Activated naive CD8-positive, alpha-beta T cell treated with anti-CD3 and anti-CD28 coated beads, Interleukin-2, amount 10 ng/mL, durations not matched to agents 7 days and 5 days (primary cell): ENCODE measurements at places on chromosomes 16 and 17. TPM values are rescaled to one million over a fixed set of nuclear protein-coding genes. Genes with fewer than 3 reads are reported as not detected.

GRCh38 chr17:58488428-58488890 is 251 bp upstream of the HSF5 start:
- DNase-seq, result no peak
- H3K27me3 ChIP-seq, result no peaks in the 10 kb centered on the region
- peaks cover 5% of the 10 kb centered on the region for H3K4me1 ChIP-seq
- no peak overlapping the region for H3K4me3 ChIP-seq

TMEM100 gene
- not detected for total RNA-seq

KRTAP4-6 gene
- total RNA-seq, result not detected

DNA sequence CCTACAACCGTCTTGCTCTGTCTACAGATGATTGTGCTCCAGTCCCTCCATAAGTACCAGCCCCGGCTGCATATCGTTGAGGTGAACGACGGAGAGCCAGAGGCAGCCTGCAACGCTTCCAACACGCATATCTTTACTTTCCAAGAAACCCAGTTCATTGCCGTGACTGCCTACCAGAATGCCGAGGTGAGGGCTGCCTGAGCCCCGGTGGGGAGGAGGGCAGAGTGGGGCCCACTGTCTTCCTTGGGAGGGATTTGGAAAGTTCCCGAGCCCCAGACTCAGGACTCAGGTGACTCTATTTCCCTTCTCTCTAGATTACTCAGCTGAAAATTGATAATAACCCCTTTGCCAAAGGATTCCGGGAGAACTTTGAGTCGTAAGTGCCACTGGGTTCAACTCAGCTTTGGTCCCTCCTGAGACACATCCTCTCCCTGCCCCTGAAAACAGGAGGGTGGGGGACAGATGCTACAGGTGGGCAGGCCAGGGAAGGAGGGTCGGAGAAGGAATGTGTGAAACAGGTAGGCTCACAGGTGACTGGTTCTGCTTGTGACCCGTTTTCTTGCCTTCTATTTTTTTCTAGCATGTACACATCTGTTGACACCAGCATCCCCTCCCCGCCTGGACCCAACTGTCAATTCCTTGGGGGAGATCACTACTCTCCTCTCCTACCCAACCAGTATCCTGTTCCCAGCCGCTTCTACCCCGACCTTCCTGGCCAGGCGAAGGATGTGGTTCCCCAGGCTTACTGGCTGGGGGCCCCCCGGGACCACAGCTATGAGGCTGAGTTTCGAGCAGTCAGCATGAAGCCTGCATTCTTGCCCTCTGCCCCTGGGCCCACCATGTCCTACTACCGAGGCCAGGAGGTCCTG is 11.4 kb downstream of the TBX21 start:
- H3K4me3 ChIP-seq, result no peak overlapping the region
- peaks cover 42% of the 10 kb centered on the region for H3K4me1 ChIP-seq
- no peak overlapping the region for H3K27ac ChIP-seq
- DNase-seq, result no peak
- no peaks in the 10 kb centered on the region for H3K27me3 ChIP-seq
- peaks cover 23% of the 10 kb centered on the region for H3K36me3 ChIP-seq

MMP2 gene
- total RNA-seq, result 0.28 TPM

LPCAT2 gene
- 1.4 TPM for total RNA-seq

DNA sequence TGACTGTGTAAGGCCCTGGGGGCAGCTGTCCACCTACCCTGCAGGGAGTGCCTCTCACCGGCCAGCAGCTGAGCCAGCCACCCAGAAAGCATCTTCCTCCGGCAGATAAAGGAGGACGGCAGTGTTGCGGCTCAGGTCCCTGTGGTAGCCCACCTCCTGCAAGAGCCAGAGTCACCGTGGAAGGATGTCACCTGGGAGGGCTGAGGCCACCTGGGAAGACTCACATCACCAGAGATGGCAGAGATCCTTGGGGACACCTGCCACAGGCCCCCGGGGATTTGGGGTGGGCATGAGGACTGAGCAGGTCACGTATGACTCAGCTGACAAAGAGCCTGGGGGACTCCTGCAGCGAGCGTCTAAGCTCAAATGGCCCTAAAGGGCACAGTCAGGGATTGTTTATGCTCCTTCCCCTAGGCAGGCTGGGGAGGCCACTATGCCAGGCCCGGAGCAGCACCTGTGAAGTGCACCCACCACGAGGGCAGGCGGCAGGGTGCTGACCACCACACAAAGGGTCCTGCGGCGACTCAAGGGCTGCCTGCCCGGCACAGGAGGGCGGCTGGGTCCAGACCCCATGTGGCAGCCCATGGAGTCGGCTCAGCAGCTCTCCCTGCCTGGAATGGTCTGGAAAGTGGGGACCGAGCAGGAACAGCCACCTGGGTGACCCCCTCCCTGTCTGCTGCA is 44.1 kb downstream of the TNFRSF13B start:
- no peaks in the 10 kb centered on the region for H3K4me1 ChIP-seq
- H3K4me3 ChIP-seq, result no peak overlapping the region
- H3K27me3 ChIP-seq, result no peaks in the 10 kb centered on the region
- DNase-seq, result no peak

OTOP2 gene
- not detected for total RNA-seq
